ENCODE measurements at places on chromosomes 16 and 17.

- no peak for DNase-seq
Measured at GRCh38 chr17:44176257-44176656, 5.8 kb downstream of the ASB16 start.

GRCh38 chr16:187330-187729 is 7.1 kb downstream of the HBQ1 start:
- DNase-seq = no peak

DNA sequence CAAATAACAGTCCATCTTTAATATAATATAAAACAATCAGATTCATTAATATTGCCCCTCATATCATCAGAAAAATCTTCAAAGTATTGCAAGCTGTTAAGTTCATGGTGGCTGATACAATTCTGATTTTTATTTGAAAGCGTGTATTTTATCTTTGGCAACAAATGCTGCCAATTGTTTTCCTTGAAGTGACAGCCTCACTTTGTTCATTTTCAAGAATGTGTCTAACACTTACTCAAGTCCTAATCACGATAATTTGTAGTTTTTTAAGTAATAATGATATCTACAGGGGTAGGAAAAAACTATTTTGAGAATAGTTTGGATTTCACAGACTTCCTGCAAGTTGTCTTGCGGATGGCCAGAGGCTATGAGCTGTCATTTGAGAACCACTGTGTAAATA is 75.8 kb downstream of the HS3ST3B1 start:
- DNase-seq = no peak

- DNase-seq = no peak
Measured at GRCh38 chr16:87278191-87279093, 38.8 kb downstream of the C16orf95 start.

DNA sequence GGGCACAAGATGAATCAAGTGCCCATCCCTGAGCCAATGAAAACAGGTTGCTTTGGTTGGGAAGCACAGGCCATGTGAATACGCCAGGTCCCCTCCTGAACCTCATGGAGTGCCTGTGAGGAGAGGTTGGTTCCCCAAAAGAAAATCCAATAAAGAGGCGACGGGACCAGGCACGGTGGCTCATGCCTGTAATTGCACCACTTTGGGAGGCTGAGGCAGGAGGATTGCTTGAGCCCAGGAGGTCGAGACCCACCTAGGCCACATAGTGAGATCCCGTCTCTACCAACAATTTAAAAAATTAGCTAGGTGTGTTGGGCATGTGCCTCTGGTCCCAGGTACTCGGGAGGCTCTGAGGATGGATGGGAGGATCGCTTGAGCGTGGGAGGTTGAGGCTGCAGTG is 3.5 kb upstream of the CORO1A start:
- DNase-seq = no peak

DNA sequence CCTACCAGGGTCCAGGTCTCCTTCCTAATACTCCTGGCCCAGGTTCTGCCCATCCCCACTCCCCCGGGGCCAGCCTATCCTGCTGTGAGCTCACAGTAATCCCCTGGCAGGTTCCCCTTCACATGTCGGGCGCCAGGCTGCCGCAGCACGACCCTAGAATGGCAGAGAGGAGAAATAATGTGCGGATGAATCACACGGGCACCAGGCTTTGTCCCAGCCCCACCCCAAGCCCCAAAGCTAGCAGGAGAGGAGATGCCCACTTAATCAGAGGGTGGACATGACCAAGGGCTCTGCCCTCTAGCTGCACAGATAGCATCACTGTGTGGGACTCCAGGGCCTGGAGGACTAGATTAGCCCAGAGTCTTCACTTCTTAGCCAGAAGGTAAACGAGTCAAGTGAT is 39.5 kb downstream of the ST3GAL2 start:
- no peak for DNase-seq

DNA sequence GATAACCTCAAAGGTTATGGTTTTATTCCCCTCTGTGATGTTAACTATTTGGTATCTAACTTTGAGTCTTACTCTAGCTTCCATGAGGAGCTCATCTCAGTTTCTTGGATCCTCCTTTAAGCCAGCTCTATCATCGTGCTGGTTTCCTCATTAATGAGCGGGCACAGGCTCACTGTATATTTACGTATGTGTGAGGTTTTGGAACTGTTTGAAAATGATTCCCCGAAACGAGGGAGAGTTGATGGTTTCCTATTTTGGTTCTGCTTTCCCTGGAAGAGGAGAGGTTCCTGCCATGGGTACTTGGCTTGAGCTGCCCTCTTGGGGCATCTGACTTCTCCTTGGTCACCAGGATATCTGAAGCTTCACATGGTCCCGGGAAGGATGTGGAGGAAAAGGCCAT is 32.7 kb upstream of the PIK3R6 start:
- no peak for DNase-seq

DNA sequence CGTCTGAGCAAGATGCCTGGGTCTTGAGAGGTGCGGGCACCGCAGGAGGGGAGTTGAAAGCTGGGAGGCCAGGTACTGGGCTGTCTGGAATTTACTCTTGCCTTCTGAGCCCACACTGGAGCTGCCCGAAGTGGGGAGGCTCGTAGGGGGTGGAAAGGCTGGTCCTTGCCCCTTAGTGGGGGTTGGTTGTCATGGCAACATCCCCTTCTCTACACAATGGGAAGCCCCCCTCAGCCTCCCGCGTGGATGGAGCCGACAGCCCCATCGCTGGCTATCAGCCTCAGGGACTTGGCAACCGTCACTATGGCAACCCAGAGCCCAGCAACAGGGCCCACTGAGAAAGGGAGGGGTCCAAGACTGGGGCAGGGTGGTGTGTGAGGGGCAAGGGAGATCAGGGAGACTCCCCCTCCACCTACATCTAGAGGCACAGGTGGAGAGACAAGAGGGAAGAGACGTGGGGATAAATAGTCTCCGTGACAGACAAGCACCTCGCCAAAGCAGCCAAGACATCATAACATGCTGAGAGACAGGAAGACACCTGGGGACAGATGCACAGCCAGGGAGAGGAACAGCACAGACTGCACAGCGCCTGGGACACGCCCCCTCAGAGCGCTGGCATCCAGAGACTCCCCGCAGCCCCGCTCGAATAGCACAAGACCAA is 5.3 kb upstream of the DNAH2 start:
- no peak for DNase-seq

DNA sequence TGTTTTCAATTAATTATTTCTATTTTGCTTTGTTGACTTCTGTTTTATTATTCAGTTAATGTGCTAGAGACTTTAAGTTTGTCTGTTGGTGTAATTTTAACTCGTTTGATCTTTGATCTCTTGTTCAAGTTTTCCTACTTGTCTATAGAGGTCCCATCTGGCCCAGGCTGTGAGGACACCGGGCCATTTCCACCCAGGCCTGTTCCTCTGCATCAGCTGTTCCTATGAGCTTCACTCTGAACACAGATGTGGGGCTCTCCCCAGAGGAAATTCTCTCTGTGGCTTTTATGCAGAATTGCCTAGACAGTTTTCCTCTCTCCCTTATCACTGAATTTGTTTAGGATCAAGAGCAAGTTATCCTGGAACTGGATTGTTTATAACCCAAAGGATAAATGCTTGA is 44.7 kb downstream of the MYO18A start:
- DNase-seq = no peak

GRCh38 chr17:80260069-80260535 is 550 bp upstream of the RNF213 start:
- peak; percentile 72 for DNase-seq

All from stimulated activated CD4-positive, alpha-beta T cell treated with anti-CD3 and anti-CD28 coated beads, TNF-alpha, amount 100 ng/mL, for 1 hour (primary cell).